ENCODE measurements at places on chromosomes 1 and 21. TPM values are rescaled to one million over a fixed set of nuclear protein-coding genes. Genes with fewer than 3 reads are reported as not detected.
A peak's percentile ranks its signal among the peaks of the same experiment; 100 is the strongest.

DNA sequence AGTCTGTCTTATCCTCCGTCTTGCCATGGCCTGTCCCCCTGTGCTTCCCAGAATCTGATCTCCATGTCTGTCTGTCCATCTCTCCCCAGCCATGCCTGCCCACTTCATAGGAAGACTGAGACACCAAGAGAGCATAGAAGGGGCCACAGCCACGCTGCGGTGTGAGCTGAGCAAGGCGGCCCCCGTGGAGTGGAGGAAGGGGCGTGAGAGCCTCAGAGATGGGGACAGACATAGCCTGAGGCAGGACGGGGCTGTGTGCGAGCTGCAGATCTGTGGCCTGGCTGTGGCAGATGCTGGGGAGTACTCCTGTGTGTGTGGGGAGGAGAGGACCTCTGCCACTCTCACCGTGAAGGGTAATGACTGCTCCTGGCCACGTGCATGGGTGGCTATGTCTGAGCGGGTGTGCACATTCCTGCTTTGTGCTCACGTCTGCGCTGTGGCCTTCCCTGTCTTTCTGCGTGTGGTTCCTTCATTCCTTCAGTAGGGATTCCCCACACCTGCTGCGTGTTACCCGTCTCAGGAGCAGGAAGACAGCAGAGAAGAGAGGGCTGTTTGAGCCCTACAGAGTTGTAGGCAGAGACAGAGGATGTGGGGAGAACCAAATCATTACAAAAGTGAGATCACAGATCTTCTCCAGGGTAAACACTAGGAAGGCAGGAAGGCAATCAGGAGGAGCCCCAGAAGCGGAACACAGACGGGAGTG lies 80.8 kb downstream of the OBSCN start:
- H3K27ac ChIP-seq = no peak overlapping the region
- H3K36me3 ChIP-seq = no peaks in the 10 kb centered on the region
- H3K4me1 ChIP-seq = no peaks in the 10 kb centered on the region
- H3K27me3 ChIP-seq = no peaks in the 10 kb centered on the region
- DNase-seq = peak; percentile 3
- no peak overlapping the region for H3K4me3 ChIP-seq

GRCh38 chr21:42475526-42476387 lies 20.3 kb downstream of the RSPH1 start:
- no peaks in the 10 kb centered on the region for H3K36me3 ChIP-seq
- H3K27ac ChIP-seq = no peak overlapping the region
- no peak overlapping the region for H3K4me3 ChIP-seq
- peaks cover 10% of the 10 kb centered on the region for H3K4me1 ChIP-seq
- peaks cover 3% of the 10 kb centered on the region for H3K27me3 ChIP-seq
- DNase-seq = no peak

- peaks cover 14% of the 10 kb centered on the region for H3K27me3 ChIP-seq
- peaks cover 22% of the 10 kb centered on the region for H3K4me1 ChIP-seq
- no peak within 1 kb of the TSS for H3K4me3 ChIP-seq
- DNase-seq = no peak
- H3K36me3 ChIP-seq = no peaks in the 10 kb centered on the region
These were observed at the start of gene TFAP2E for GRCh38 chr1:35573198-35574124. Gene TFAP2E (plus strand): TSS chr1:35573314. CDS start chr1:35573578, 264 bp downstream.

- no peak overlapping the region for H3K27ac ChIP-seq
- DNase-seq = no peak
- peaks cover 2% of the 10 kb centered on the region for H3K36me3 ChIP-seq
These were observed 359.2 kb upstream of the NCAM2 start for GRCh38 chr21:20639026-20639425.

DNA sequence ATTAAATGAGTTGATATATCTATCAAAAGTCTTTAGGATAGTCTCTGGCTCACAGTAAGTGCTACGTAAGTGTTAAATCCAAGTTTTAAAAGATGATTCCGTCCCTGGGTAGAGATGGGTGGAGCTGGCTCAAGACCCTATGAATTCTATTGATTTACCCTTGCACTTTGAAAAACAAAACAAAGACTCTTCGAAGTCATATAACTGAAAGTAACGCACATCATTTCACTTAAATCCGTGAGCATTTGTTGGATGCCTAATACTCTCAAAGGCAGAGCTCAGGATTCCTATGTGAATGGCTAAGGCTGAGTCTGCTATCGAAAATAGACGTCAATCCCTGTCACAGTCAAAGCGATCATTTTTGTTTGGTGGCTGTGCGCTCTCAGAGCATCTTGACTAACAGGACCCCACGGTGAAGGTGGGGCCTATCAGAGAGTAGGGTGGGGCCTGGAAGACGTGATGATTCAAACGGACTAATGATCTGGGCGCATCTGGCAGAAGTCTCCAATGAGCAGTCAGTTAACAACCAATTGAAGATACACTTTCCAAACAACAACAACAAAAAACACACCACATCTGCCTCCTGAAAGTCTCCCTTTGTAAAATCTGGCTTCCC lies 1.2 kb upstream of the NUCKS1 start:
- DNase-seq = no peak
- no peaks in the 10 kb centered on the region for H3K27me3 ChIP-seq
- H3K36me3 ChIP-seq = peaks cover 24% of the 10 kb centered on the region
- H3K4me1 ChIP-seq = peaks cover 27% of the 10 kb centered on the region
- peak overlapping the region; percentile 96 for H3K27ac ChIP-seq
- H3K4me3 ChIP-seq = peak overlapping the region; percentile 87

Gene CDK18
- total RNA-seq = 4.9 TPM

DNA sequence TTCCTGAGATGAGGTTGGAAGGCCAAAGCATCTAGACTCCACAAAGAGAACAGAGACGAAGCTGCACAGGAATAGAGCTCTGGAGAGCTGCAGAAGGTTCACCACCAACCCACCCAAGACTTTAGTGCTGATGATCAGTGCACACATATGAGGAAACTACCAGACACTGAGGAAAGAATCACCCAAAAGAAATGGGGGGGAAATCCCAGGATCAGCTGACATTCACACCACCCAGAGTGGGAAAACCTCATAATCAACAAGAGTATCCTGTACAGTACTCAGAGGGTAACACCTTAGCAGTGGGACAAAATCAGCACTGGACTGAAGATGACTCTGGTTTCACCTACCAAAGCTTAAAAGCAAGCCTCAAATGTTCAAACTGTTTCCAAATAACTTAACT lies 36.4 kb downstream of the DENND1B start:
- peaks cover 47% of the 10 kb centered on the region for H3K4me1 ChIP-seq
- DNase-seq = no peak
- H3K4me3 ChIP-seq = no peak overlapping the region

Gene CDA
- total RNA-seq = not detected

DNA sequence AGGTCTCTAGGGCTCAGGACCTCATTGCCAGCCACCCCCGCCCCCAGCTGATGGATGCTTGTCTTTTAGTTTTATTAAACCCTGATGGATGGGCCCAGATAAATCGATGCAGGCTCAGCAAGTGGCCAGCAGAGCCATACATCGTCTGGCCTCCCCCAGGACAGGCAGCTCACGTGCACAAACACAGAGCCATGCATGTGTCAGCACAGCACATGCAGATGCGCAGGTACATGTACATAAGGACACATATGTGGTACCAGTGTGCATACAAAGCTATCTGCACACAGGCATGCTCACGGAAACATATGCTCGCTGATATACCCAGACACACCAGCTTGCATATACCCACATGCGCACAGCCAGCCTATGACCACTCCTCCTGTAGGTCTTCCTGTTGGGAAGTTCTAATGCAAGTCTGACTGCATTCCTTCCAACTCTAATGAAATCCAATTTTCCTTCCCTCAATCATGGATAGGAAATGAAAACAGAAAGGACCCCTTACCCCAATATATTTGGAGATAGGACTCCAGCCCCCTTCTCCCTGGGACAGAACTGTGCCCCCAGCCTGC lies 897 bp downstream of the COL16A1 start:
- H3K27ac ChIP-seq = no peak overlapping the region
- no peaks in the 10 kb centered on the region for H3K36me3 ChIP-seq
- no peak for DNase-seq
- H3K27me3 ChIP-seq = peaks cover 29% of the 10 kb centered on the region
- no peak overlapping the region for H3K4me3 ChIP-seq

Gene E2F2
- 32.0 TPM for total RNA-seq

DNA sequence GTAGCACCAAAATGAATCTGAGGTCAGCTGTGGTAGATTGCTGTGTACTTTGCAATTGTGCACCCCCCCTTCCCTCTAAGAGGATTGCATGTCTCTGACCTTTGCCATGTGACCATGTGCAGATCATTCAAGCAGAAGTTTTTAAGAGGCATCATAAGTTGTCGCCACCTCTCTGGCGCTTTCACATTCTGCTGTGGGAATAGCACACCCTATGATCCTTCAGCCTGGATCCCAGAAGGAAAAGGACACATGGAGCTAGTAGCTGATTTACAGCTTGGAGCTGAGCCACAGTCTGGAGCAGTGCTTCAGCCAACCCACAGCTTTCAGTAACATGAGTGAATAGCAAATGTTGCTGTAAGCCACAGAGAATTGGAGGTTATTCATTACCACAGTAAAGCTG lies 158.5 kb downstream of the TSEN15 start:
- peaks cover 14% of the 10 kb centered on the region for H3K27me3 ChIP-seq
- no peak overlapping the region for H3K27ac ChIP-seq
- H3K4me1 ChIP-seq = no peaks in the 10 kb centered on the region

Data from activated CD4-positive, alpha-beta T cell treated with anti-CD3 and anti-CD28 coated beads for 36 hours (primary cell).